ENCODE measurements at places on chromosomes 13 and 19.

- DNase-seq, result no peak
Observed at GRCh38 chr19:4472174-4472974, at the start of gene HDGFL2. Gene HDGFL2, plus strand, starts transcription at chr19:4472297. Its CDS starts 54 bp downstream, at chr19:4472351.

GRCh38 chr13:109945206-109945960, 159.0 kb upstream of the IRS2 start:
- DNase-seq, result no peak

- DNase-seq, result no peak
Observed at GRCh38 chr19:16566161-16566560, 6.1 kb downstream of the SLC35E1 start.

- DNase-seq, result no peak
Observed at GRCh38 chr19:32917616-32917996, 48.0 kb upstream of the SLC7A9 start.

- no peak for DNase-seq
Observed at GRCh38 chr19:1149259-1150045, 24.6 kb downstream of the SBNO2 start.

DNA sequence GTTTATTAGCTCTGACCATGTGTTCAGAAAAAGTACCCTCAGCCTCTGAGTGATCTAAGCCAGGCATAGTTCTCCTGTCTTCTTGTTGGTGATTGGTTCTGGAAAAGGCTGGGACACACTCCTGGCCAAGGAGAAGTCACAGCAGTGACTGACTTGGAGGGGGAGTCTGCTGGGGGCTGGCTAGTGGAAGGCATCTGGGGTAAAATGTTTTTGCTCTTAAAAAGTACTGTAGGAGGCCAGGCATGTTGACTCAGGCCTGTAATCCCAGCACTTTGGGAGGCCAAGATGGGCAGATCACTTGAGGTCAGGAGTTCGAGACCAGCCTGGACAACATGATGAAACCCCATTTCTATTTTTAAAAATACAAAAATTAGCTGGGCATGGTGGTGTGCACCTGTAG, 21.7 kb downstream of the FAM187B start:
- no peak for DNase-seq

DNA sequence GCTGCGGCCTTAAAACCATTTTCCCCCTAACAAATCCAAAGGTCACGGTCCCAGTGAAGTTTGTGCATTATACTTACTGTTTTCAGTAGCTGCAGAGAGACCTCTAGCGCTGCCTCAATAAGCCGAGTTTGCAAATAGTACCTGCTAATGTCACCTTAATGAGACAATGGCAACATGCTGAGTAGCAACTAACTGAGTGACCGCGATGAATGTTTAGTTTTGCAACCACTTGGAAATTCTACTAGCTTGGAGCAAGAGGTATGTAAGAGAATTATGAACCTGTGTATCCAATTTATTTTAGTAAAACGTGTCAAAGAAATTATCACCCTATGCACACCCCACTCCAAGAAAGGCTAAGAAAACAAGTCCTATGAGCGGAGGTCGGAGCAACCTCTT, 1.2 kb downstream of the KPNA3 start:
- DNase-seq, result no peak

GRCh38 chr13:40311356-40312101, 354.9 kb downstream of the FOXO1 start:
- DNase-seq, result no peak

GRCh38 chr13:102879793-102880499, 34.1 kb downstream of the ERCC5 start:
- no peak for DNase-seq

- no peak for DNase-seq
Observed at GRCh38 chr13:44719857-44720671, 143.9 kb upstream of the TSC22D1 start.

Measured in hypothalamus (tissue), 51 donors.